ENCODE measurements at places on chromosomes 4 and X. TPM values are rescaled to one million over a fixed set of nuclear protein-coding genes. Genes with fewer than 3 reads are reported as not detected.

Gene PASD1
- total RNA-seq: not detected

Gene GAGE13
- total RNA-seq: not detected

Gene CRLF2
- not detected for total RNA-seq

Gene C4orf46
- total RNA-seq: 3.4 TPM

Gene XG
- 1.4 TPM for total RNA-seq

Gene TRAPPC11
- 38.8 TPM for total RNA-seq

Gene OPN1LW
- not detected for total RNA-seq

Gene TLR3
- 0.38 TPM for total RNA-seq

Gene CYSLTR1
- not detected for total RNA-seq

Gene GLOD5
- total RNA-seq: not detected

Gene SERPINA7
- not detected for total RNA-seq

Gene OTUD6A
- total RNA-seq: not detected

Gene STOX2
- total RNA-seq: 2.4 TPM

Gene AKAP4
- total RNA-seq: not detected

Gene IL3RA
- total RNA-seq: not detected

Gene CXCL10
- 0.13 TPM for total RNA-seq

Gene TREX2
- 5.5 TPM for total RNA-seq

Gene TCEAL3
- 8.4 TPM for total RNA-seq

Gene KLHL13
- 1.8 TPM for total RNA-seq

Gene SULT1E1
- total RNA-seq: 1.1 TPM

Gene IGSF1
- total RNA-seq: not detected

Gene RUFY3
- 43.2 TPM for total RNA-seq

Gene LEF1
- not detected for total RNA-seq

Gene TMEM47
- total RNA-seq: 10.0 TPM

Gene POF1B
- 7.7 TPM for total RNA-seq

Gene NLRP2B
- not detected for total RNA-seq

Gene CTAG1A
- total RNA-seq: not detected

Gene HS3ST1
- total RNA-seq: 1.8 TPM

Gene GSX2
- not detected for total RNA-seq

Gene CT45A2
- not detected for total RNA-seq

Gene IL13RA2
- 15.4 TPM for total RNA-seq

Gene OTC
- total RNA-seq: not detected

Gene KCND1
- 0.26 TPM for total RNA-seq

Gene TCP11X2
- total RNA-seq: not detected

Gene RNF128
- 32.1 TPM for total RNA-seq

Gene PPP4R3C
- not detected for total RNA-seq

Gene NEXMIF
- total RNA-seq: under 0.01 TPM

Gene CT83
- not detected for total RNA-seq

Gene ITGB1BP2
- 2.4 TPM for total RNA-seq

Gene TBC1D14
- 103 TPM for total RNA-seq

Gene TMEM187
- total RNA-seq: 4.0 TPM

Gene EFHC2
- total RNA-seq: not detected

Gene HMGN5
- 0.38 TPM for total RNA-seq

Gene L1CAM
- 0.26 TPM for total RNA-seq

Gene PAGE1
- total RNA-seq: not detected

Gene PGAM4
- not detected for total RNA-seq

Gene SMIM43
- under 0.01 TPM for total RNA-seq

Gene CTAG2
- not detected for total RNA-seq

Gene XAGE2
- total RNA-seq: not detected

Gene UBL4A
- total RNA-seq: 59.2 TPM

Measured in bronchial epithelial cell (primary cell).